Stimulated activated CD8-positive, alpha-beta memory T cell treated with anti-CD3 and anti-CD28 coated beads, Interleukin-15, amount 100 ng/mL, for 1 hour (primary cell): ENCODE measurements at places on chromosomes 7 and 10.

DNA sequence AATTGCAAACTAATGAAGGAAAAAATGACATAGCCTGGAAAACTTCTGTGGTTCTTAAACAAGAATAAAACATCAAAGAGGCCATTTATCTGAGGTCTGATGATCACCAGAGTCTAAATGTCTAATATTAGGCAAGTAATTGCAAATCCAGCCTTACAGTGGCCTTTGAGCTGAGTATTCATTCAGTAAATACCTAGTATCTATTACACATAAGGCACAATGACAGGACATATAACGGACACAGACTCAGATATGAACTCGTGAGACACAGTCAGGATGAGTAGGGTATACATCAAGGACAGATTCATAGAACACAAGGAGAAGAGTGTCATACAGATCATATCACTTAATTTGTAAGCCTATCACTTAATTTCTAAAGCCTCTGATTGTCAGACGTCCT, 16.8 kb downstream of the GPAM start:
- DNase-seq = no peak

DNA sequence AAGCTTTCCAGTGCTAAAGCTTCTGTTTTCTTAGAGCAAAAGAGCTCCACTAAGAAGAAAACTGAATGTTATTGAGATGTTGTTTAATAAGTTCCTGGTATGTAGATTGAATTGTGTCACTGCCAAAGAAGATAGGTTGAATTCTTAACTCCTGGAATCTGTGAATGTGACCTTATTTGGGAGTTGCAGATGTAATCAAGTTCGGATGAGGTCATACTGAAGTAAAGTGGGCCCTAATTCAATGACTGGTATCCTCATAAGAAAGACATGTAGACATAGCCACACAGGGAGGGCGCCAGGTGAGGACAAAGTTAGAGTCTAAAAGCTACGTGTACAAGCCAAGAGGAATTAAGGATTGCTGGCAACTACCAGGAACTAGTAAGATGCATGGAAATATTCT, 732.1 kb upstream of the C7orf33 start:
- no peak for DNase-seq

DNA sequence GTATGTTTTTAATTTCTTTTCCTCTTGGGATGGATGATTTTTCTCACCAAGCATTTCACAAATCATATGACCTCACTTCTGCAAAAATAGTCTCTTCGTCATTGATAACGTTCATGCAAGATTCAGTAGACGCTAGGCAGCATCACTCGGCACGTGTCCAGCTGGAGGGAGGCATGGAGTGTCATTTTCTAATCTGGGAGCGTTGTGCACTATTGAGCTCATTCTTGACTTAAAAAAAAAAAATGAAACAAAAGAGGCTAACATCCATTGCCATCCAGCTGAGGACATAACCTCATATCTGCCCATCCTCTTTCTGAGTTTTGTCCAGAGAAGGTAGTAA, 56.2 kb downstream of the COL17A1 start:
- no peak for DNase-seq

- no peak for DNase-seq
Observed at GRCh38 chr10:118927321-118927720, 102.2 kb upstream of the NANOS1 start.

GRCh38 chr10:58791137-58791536, 278.5 kb downstream of the BICC1 start:
- DNase-seq = no peak

DNA sequence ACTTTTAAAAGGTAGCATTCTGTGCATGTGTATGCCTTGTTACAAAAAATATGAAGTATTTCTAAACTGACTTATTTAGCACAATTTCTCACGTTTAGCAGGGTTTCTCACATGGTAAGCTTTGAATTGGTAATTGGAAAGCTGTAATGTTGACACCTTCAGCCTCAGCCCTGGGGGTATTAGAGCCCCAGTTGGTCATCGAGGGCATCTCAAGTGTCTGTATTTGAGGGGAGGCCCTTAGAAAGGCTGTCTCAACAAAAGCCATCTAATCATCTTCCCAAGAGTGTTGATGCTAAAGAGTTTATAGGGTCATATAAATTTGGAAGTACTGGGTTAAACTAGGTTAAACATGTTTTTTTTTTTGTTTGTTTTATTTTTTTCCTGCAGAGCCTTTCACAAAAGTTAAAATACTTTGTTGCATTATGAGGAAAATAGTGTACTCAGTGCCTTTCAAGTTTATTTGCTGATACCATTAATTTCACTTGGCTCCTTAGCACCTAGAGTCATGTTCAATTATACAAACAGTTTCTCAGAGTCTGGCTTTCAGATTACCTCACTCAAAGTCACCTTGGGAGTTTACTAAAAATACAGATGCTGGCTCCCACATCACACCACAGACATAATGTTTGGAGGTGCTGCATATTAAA, 134.0 kb downstream of the CD36 start:
- no peak for DNase-seq

- no peak for DNase-seq
Observed at GRCh38 chr10:58360412-58361004, 24.7 kb upstream of the TFAM start.

DNA sequence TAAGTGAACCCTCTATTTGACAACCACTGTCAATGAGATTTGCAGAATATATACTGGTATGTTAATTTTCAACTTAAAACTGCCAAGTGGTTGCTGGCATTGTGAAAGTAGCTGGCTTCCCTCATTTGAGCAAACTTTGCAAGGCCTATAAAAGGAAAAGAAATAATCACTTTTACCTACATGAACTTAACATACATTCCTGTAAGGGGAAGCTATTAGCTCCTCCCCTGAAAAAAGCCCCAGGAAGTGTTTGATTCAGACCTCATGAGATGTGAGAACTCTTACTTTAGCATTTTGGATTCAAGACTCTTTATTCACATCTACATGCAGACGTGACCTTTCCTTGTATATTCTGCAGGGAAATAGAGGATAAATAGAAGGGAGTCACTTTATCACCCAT, 175.6 kb downstream of the OTUD1 start:
- DNase-seq = no peak
